ENCODE measurements at places on chromosomes 12 and 14. TPM values are rescaled to one million over a fixed set of nuclear protein-coding genes. Genes with fewer than 3 reads are reported as not detected.
A peak's percentile ranks its signal among the peaks of the same experiment; 100 is the strongest.

GRCh38 chr14:92529903-92530302 lies 16.3 kb downstream of the RIN3 start:
- DNase-seq: no peak

DNA sequence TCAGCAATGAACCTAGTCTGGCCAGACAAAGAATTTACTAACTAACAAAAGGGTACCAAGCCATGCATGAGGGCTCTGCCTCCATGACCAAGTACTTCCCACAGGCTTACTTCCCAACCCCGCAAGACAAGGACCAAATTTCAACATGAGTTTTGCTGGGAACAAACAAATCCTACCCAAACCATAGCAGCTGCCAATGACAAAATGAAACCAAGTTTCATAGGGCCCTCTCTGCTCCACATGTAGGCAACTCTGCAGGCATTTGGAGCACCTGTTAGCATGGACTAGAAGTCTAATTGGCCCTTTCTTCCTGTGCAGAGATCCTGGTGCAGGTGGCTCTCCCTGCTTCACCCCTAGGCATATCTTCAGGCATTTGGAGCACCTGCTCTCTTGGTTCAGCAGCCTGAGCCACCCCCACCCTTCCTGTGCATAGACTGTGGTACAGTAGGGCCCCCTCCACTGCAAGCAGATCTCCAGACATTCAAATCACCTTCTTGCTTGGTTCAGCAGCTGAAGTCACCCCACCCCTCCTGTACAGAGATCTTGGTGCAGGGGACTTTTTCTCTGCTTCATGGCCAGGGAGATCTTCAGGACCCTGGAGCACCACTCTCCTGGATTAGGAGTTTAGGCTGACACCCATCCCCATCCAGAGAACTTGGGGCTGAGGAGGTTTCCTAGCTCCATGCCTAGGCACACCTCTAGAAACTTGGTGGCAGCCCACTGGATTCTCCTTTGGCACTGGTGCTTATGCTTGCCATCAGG lies 308.7 kb downstream of the RPAP3 start:
- DNase-seq: no peak

The PLCZ1 gene
- polyA plus RNA-seq: not detected

DNA sequence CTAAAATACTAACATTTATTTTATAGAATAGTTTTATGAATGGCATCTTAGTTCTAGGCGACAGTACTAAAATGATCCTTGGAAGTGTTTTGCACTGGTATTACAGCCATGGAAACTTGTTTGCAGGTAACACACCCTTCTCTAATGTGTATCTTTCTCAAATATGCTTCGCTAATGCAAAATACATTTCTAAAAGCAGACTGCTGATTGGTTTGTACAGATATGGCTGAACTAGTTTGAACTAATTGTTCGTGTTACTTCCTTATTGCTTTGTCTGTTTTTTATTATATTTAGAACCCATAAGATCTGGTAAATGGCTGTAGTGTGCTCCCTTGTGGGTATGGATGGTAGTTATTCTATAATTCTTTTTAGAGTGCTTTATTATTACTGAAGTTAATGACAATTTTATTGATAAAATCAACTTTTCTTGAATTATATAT lies 53.0 kb downstream of the ATF7IP start:
- peak; percentile 62 for DNase-seq

GRCh38 chr12:14211947-14212387 lies 153.5 kb upstream of the ATF7IP start:
- DNase-seq: no peak

DNA sequence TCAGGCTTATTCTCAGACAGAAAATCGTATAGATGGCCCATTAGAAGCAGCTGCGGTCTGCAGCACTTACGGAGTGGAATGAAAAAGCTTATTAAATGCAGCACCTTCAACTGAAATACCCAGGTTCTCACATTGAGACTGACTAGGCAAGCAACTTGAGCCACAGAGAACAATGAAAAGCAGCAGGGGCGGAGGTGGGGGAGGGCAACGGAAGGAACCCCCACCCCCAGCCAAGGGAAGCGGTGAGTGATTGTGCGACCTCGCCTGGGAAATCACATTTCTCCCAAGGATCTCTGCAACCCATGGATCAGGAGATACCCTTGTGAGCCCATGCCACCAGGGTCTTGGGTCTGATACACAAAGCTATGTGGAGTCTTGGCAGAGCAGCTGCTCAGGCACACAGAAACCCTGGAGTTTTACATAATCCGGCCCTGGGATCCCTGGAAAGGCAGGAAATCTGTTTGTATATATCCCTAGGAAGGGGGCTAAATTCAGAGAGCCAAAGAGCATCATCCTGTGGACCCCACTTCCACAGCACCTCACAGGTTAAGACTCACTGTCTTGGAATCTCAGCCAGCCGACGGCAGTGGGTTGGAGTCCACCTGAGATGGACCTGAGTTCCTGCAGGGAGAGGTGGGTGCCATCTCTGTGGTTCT lies 38.1 kb downstream of the PZP start:
- no peak for DNase-seq

The MYBPC1 gene
- polyA plus RNA-seq: not detected

DNA sequence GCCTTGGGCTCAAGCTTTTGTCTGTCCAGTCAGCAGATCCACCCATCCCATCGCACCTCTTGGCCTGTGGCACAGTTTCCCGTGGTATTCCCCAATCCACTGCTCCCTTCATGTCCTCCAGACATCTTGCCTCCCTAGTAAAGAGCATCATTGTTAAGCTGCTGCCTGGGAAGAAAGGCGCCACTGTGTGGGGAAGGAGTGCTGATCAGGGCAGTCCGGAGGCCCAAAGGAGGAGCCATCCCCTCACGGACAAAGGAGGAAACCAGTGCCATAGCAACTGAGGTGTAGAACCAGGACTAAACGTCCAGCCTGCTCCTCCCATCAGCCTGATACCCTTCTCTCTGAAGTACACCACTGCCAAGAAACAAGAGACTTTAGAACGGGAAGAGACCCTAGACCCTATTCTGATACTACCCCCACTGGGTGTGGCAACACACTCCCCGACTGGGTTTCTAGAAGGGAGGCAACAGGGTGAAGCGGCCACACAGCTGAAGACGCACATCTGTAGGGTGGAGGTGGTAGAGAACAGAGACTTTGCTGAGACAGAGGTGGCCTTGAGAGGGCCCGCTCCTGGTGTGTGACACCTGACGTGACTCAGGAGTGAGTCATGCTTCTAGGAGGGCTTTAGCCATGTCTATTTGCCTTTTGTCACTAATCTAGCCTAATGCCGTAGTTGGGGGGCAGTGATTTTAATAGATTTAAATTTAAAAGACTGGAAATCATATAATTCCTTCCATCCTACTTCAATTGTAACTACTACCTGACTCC lies 185.0 kb downstream of the DPF3 start:
- no peak for DNase-seq

- peak; percentile 52 for DNase-seq
These were observed 22.2 kb downstream of the UBE2N start for GRCh38 chr12:93419388-93420034.

The LRRC43 gene
- 6.2 TPM for polyA plus RNA-seq

GRCh38 chr14:72644038-72644437 lies 249.9 kb downstream of the DPF3 start:
- no peak for DNase-seq

GRCh38 chr12:103969391-103969790 lies 3.7 kb downstream of the TDG start:
- no peak for DNase-seq

DNA sequence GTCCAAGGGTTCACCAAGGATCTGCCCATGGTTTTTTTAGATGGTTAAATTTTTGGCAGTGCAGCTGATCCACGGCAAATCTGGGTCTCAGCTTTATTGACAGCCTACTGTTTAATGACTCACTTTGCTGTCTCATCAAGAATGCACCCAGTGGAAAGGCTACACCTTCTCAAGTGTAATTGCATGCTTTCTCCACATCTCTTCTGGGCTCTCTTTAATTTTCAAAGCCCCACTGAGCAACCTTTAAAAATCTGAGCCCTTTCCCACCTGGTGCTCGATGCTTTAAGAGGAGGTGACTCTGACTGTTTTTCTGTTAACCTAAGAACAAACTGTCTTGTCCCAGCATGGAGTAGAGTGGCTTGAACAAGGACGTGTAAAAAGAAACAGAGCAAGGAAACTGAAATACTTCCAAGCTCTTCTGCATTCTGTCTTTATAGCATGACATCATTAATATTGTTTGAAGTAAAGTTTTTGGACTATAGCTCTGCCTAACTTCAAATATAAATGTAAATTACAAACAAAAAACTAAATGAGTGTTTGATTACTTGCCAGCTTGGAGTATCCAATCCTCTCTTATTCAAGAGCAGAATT lies 214.2 kb upstream of the KRR1 start:
- no peak for DNase-seq

The KERA gene
- not detected for polyA plus RNA-seq

DNA sequence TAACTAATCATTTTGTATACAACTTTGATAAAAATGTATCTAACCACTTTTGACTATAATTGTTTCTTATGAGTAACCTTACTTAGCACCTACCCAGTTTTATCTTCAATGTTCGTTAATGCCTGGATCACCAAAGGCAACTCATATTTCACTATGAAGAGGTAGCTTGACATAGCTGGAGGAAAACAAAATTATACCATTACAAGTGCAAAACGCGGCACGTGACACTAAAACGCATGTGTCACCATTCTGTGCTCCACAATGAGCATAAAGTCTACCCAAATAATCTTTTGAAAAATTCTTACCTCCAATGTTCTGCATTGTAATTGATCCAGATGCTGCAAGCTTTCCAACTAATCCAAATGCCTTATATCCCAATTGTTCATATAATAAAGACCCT lies 5.8 kb downstream of the SLC38A2 start:
- DNase-seq: no peak

The DTX1 gene
- 2.1 TPM for polyA plus RNA-seq

DNA sequence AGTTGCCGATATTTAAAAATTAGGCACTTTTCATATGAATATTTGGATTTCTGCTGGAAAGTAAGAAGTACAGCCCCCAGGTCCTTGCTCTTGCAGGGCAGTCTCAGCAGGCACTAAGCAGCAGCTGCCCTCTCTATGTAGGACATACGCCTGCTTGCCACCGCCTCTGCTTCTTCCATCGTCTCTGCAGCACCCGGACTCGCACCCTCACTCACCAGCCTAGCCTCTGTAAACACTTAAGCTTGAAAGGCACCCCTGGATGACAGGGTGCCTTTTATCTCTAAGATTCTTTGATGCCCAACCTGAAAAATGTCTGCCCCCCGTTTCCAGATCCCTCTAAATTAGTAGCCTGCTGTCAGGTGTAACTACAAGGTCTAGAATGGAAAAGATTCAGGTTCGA lies 19.0 kb downstream of the OTUB2 start:
- DNase-seq: no peak

The DPPA3 gene
- not detected for polyA plus RNA-seq

GRCh38 chr12:86196465-86196864 lies 59.7 kb downstream of the MGAT4C start:
- no peak for DNase-seq

DNA sequence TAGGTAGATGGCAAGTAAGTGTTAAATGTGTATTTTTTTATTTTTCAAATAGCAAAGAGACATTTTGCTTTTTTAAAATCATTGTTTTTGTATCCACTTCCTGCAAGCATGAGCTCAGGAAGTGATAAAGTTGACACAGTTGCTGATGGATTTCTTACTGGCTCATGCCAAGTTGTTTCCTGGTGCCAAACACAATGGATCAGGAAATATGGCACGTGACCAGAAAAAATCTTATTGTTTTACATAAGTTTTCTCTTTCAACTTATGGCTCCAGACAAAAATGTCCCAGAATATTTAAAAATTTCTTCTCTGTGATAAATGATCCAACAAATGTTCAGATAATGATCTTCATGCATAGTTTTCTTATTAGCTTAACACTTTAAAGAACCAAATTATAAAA lies 1279.1 kb upstream of the FLRT2 start:
- DNase-seq: no peak

The SAMD15 gene
- polyA plus RNA-seq: not detected

GRCh38 chr12:71183018-71183417 lies 25.2 kb upstream of the TSPAN8 start:
- no peak for DNase-seq

All from immature natural killer cell (primary cell).